Germinal center (tissue), 1 donor: ENCODE measurements at places on chromosomes 5 and 9.

DNA sequence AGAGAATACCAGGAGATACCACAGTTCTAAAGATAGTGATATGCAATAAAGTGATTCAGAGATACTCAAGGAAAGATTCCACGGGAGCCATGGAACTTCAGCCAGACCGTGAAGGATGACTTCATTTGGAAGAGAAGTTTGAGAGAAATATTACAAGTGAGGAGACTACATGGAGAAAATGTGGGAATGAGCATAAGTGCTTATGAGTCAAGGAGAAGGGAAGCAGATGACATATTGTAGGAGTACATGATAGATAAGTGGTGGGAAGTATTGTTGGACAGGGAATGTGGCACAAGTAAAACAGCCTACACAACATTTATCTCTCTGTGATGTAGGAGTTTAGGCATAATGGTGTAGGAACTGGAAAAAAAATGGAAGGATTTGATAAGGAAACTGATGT lies 122.1 kb upstream of the FBXL17 start:
- DNase-seq = no peak

GRCh38 chr9:83511051-83511450 lies 27.1 kb downstream of the FRMD3 start:
- no peak for DNase-seq

- DNase-seq = no peak
Measured at GRCh38 chr5:158884827-158885518, 214.7 kb downstream of the EBF1 start.

- no peak for DNase-seq
Measured at GRCh38 chr9:24090566-24090965, 264.5 kb upstream of the ELAVL2 start.

GRCh38 chr5:85077581-85077980 lies 692.9 kb upstream of the EDIL3 start:
- DNase-seq = no peak

DNA sequence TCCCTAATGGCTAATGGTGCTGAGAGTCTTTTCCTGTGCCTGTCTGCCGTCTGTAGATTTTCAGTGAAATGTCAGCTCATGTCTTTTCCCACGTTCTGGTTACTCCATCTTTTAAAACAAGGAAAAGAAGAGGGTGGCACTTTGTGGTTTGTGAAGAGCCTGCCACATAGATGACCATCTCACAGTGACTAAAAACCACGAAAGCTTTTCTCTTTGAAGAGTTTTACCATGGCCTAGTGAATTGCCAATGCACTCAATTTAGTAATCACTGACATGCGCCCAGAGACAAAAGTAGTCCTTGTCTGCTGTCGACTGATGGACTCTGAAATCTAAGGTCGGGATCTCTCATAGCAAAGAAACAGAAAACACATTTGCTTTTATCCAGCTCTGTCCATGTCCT lies 50.4 kb downstream of the SPATA31C2 start:
- DNase-seq = no peak

DNA sequence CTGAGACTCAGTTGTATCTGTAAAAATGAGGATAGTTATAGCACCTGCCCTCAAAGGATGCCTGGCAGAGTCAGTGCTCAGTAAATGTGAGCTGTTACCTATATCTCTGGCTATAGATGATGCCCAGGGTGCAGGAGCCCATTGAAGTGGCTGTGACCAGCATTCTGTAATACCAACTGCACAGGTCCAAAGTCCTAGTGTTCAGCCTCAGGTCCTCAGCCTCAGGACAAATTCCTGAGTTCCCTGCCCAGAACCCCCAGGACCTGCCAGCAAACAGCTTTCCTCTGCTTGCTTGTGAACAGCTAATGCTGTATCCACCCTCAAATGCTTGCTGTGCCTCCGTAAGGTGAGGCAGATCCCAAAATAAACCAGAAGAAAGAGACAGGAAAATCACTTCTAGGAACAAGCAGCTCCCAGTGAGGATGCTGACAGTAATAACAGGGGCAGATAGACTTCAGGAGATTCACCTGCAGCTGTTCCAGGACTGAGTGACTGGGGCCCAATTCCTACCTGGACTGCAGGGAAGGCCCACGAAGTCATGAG lies 80.8 kb downstream of the SIL1 start:
- no peak for DNase-seq

DNA sequence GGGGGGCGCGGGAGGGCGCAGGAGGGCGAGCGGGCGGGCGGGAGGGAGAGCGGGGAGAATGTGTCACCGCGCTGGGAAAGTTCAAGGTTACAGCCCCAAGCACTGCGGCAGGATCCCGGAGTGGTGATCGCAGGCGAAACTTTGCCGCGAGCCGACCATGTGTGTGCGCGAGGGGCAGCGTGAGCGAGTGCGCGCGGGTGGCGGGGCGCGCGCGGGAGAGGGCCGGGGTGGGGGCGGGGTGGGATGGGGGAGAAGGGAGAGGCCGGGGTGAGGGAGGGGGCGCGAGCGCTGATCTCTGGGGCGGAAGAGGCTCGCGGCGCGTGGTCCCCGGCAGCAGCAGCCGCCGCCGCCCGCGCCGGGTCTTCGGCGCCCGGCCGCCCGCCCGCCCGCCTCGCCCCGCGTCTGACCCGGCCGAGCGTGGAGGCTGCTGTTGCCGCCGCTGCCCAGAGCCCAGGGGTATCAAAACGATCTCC lies at the start of gene NFIB:
Gene NFIB (minus strand): TSS at position 191 of the 473 bp plus-strand sequence. CDS start 630 bp downstream, outside the sequence.
- DNase-seq = no peak

- no peak for DNase-seq
Measured at GRCh38 chr5:146313027-146313426, 25.6 kb upstream of the POU4F3 start.

GRCh38 chr5:134383980-134384697 lies 12.8 kb downstream of the UBE2B start:
- no peak for DNase-seq

DNA sequence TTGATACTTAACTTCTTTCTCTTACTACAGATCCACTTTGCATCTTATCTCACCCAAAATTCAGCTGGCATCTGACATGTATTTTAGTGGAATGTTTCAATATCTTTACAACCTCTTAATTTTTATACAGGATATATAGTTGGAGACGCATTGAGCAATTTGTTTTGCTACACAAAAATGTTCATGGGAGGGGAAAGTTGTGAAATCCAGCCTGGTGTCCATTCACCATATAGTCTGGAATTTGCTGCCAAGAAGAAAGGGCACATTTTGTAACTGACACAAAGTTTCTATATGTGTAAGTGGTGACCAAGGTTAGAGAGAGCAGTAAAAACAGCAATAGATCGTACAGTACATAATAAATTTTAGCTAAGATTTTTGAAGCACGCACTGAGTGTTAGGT lies 14.0 kb upstream of the CHD1 start:
- no peak for DNase-seq
